Skeletal muscle tissue (tissue), 5 donors: ENCODE measurements at places on chromosomes 4 and X. TPM values are rescaled to one million over a fixed set of nuclear protein-coding genes. Genes with fewer than 3 reads are reported as not detected.

The BDH2 gene
- 23.0 TPM for total RNA-seq

The TAF7L gene
- not detected for total RNA-seq

The L1CAM gene
- total RNA-seq = 1.6 TPM

The SMIM14 gene
- total RNA-seq = 15.7 TPM

The HEPH gene
- total RNA-seq = 8.4 TPM

The GNRHR gene
- not detected for total RNA-seq

The TRAM1L1 gene
- total RNA-seq = 5.7 TPM

The SLC7A11 gene
- 1.0 TPM for total RNA-seq

The ADH1A gene
- 0.52 TPM for total RNA-seq

The RBMX2 gene
- total RNA-seq = 23.0 TPM

The HSFX2 gene
- total RNA-seq = 0.52 TPM

The CASK gene
- 31.3 TPM for total RNA-seq

The MAGEE1 gene
- 1.6 TPM for total RNA-seq
